ENCODE measurements at places on chromosomes 12 and 14. TPM values are rescaled to one million over a fixed set of nuclear protein-coding genes. Genes with fewer than 3 reads are reported as not detected.

DNA sequence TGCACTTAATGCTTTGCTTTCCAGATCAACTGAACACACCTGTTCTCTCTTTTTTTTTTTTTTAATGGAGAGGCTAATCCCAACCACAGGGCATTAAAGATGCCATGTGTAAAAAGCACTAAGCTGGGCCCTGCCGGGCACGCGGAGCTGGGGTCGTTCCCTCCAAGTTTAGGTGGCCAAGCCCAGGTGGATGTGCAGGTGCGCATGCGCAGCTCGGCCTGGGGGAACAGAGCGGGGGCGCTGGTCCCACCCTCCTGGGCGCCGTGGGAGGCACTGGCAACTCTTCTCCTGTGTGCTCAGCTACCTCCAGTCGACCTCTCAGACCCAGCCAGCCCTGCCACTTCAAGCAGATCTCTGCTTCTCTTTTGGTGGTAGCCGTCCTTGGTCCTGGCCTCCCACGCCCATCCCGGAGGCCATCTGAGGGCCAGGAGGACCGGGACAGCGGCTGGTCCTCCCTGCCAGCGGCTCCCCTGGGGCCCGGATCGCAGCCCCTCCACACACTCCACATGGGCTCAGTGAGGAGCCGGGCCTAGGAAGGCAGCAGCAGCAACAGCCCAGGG, 679.3 kb downstream of the BCL11B start:
- no peaks in the 10 kb centered on the region for H3K4me1 ChIP-seq
- H3K27ac ChIP-seq = no peak overlapping the region
- no peak for DNase-seq
- no peaks in the 10 kb centered on the region for H3K36me3 ChIP-seq

GRCh38 chr12:22416801-22417200, 82.3 kb upstream of the ST8SIA1 start:
- H3K27me3 ChIP-seq = no peaks in the 10 kb centered on the region
- H3K4me3 ChIP-seq = no peak overlapping the region
- H3K4me1 ChIP-seq = peaks cover 11% of the 10 kb centered on the region
- H3K36me3 ChIP-seq = no peaks in the 10 kb centered on the region
- H3K27ac ChIP-seq = no peak overlapping the region

- DNase-seq = no peak
- H3K4me3 ChIP-seq = no peak overlapping the region
- no peaks in the 10 kb centered on the region for H3K36me3 ChIP-seq
- H3K27ac ChIP-seq = no peak overlapping the region
- H3K27me3 ChIP-seq = no peaks in the 10 kb centered on the region
These were observed 32.8 kb downstream of the CPNE8 start for GRCh38 chr12:38872561-38872960.

- H3K4me3 ChIP-seq = no peak overlapping the region
- DNase-seq = no peak
- no peaks in the 10 kb centered on the region for H3K36me3 ChIP-seq
- H3K4me1 ChIP-seq = no peaks in the 10 kb centered on the region
These were observed 37.8 kb downstream of the EIF2S3B start for GRCh38 chr12:10543499-10543898.

Gene C14orf119
- total RNA-seq = 32.8 TPM

- H3K27ac ChIP-seq = no peak overlapping the region
- H3K4me1 ChIP-seq = no peaks in the 10 kb centered on the region
- no peak overlapping the region for H3K4me3 ChIP-seq
- H3K27me3 ChIP-seq = no peaks in the 10 kb centered on the region
These were observed 108.8 kb upstream of the PTPRR start for GRCh38 chr12:71029302-71029701.

Gene ZNF268
- 23.3 TPM for total RNA-seq

DNA sequence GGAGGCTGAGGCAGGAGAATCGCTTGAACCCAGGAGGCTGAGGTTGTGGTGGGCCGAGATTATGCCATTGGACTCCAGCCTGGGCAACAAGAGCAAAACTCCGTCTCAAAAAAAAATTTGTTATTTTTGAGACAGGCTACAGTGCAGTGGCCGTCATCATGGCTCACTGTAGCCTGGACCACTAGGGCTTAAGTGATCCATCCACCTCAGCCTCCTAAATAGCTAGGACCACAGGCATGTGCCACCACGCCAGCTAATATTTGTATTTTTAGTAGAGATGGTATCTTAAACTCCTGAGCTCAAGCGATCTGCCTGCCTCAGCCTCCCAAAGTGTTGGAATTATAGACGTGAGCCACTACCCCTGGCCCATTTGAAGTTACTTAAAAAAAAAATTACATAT, 966 bp upstream of the PCBP2 start:
- H3K4me1 ChIP-seq = peaks cover 12% of the 10 kb centered on the region
- no peak overlapping the region for H3K27ac ChIP-seq

- no peak overlapping the region for H3K27ac ChIP-seq
- no peaks in the 10 kb centered on the region for H3K27me3 ChIP-seq
- no peaks in the 10 kb centered on the region for H3K4me1 ChIP-seq
- H3K36me3 ChIP-seq = no peaks in the 10 kb centered on the region
- no peak overlapping the region for H3K4me3 ChIP-seq
These were observed 28.1 kb downstream of the SINHCAF start for GRCh38 chr12:31297572-31298514.

Gene SDR9C7
- not detected for total RNA-seq

DNA sequence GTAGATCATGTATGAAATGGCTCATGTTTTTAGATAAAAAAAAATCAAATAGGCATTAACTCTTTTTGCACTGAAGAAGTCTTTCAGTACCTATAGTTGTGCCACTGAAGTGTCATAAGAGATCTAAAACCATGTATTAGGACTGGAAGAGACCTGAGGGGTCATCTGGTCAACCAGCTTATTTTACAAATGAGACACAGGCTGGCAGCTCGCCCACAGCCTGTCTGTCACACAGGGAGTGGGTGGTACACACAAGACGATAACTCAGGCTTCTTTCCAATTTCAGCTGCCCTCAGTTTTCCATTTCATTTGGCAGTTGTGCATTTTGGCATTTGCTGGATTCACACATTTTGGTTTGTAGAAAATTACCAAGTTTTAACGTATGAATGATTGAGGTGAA, 34.7 kb downstream of the C12orf75 start:
- H3K27ac ChIP-seq = no peak overlapping the region
- no peak overlapping the region for H3K4me3 ChIP-seq
- no peaks in the 10 kb centered on the region for H3K36me3 ChIP-seq
- H3K27me3 ChIP-seq = no peaks in the 10 kb centered on the region
- no peaks in the 10 kb centered on the region for H3K4me1 ChIP-seq
- DNase-seq = no peak

Gene TEX22
- total RNA-seq = 0.33 TPM

DNA sequence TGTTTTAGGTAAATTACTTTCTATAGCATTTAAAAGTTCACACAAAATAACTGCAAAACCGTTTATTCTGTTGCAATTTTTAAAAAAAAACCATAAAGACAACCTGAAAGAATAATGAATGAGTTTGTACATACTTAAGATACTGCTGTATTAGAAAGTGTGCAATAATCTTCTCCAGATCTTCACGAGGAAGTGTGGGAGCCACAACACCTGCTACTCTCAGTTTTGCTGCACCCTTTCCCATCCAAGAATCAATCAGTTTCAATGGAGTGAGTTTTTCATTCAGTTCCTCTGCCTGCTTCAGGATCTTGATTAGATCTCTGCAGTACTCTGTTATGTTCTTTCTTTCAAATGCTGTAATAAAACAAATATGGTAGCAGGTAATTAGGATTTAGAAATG, 30.1 kb downstream of the RECQL start:
- no peaks in the 10 kb centered on the region for H3K4me1 ChIP-seq
- DNase-seq = no peak
- H3K4me3 ChIP-seq = no peak overlapping the region

- no peaks in the 10 kb centered on the region for H3K4me1 ChIP-seq
- DNase-seq = no peak
- H3K27ac ChIP-seq = peak overlapping the region; percentile 23
- H3K4me3 ChIP-seq = no peak overlapping the region
- no peaks in the 10 kb centered on the region for H3K36me3 ChIP-seq
These were observed 169.3 kb downstream of the KTN1 start for GRCh38 chr14:55749201-55749812.

GRCh38 chr12:27711317-27711682, 668 bp downstream of the MRPS35 start:
- H3K27me3 ChIP-seq = no peaks in the 10 kb centered on the region
- DNase-seq = no peak
- no peaks in the 10 kb centered on the region for H3K4me1 ChIP-seq
- no peaks in the 10 kb centered on the region for H3K36me3 ChIP-seq
- H3K27ac ChIP-seq = peak overlapping the region; percentile 85
- H3K4me3 ChIP-seq = peak overlapping the region; percentile 97

DNA sequence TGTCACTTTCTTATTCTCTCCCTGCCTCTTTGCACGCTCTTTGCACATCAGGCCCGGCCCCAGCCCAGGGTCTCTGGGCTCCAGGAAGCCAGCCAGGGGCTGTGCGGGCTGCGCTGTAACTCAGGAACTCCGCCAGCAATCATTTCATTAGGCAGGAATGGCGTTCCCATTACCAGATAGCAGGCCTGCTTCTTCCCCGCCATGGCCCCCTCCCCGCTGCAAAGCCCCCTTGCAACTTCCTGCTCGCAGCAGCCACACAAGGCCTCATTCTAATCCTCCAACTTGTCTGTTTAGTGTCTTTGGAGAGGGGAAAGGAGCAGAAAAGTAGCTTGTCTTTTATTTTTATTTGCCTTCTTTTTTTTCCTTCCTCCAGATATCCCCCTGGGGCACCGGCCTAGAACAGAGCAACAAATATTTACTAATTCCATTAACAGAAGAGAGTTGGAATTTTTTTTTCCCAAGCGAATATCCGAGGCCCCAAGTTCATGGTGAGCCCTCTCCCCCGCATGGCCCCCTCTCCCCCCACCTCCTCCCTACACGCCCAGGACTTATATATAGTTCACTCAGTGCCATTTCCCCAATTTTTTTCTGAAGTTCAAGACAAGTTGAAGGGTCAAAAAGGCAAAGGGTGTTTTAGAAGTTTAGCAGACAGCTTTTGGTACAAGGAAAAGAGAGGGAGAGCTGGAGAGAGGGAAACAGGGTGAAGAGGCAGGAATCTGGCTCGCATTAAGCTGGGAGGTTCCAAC, 329.4 kb upstream of the TBX3 start:
- H3K27ac ChIP-seq = peak overlapping the region; percentile 23
- H3K36me3 ChIP-seq = no peaks in the 10 kb centered on the region
- no peaks in the 10 kb centered on the region for H3K4me1 ChIP-seq
- no peaks in the 10 kb centered on the region for H3K27me3 ChIP-seq

DNA sequence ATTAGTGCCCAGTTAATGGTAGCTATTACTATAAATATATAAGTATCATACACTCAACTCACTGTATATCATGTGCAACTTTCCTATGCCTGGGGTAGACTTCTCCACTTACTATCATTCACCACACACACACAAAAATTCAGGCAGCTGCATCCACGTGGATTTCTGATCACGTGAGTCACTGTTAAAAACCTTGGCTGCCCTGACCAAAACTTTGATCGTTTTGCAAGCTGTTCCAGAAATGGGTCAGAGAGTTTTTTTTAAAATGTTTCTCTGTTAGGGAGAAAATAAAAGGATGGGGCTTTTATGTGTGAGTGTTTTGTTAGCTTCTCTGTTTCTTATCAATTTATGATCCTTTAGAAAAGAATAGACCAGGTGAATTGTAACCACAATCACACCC, 198.2 kb upstream of the CNOT2 start:
- H3K4me3 ChIP-seq = no peak overlapping the region
- no peak overlapping the region for H3K27ac ChIP-seq
- no peaks in the 10 kb centered on the region for H3K27me3 ChIP-seq
- H3K4me1 ChIP-seq = no peaks in the 10 kb centered on the region

Measured in breast epithelium (tissue), 4 donors.